ENCODE measurements at places on chromosomes 12 and 14.

GRCh38 chr12:48508987-48509386 is 16.4 kb upstream of the OR8S1 start:
- DNase-seq, result no peak

- no peak for DNase-seq
These were observed 53.6 kb downstream of the LGMN start for GRCh38 chr14:92694807-92695206.

- DNase-seq, result no peak
These were observed 577.6 kb upstream of the MDGA2 start for GRCh38 chr14:48253020-48253419.

GRCh38 chr12:95976416-95976832 is 19.7 kb downstream of the HAL start:
- DNase-seq, result no peak

GRCh38 chr14:22233377-22233776 is 355.6 kb downstream of the DAD1 start:
- no peak for DNase-seq

- no peak for DNase-seq
These were observed 57.0 kb downstream of the TEAD4 start for GRCh38 chr12:3016191-3016590.

GRCh38 chr12:100778967-100779590 is 15.5 kb upstream of the ANO4 start:
- no peak for DNase-seq

- peak; percentile 8 for DNase-seq
These were observed 113.0 kb downstream of the SEC23A start for GRCh38 chr14:38989922-38990546.

- peak; percentile 58 for DNase-seq
These were observed 37.7 kb upstream of the TXNRD1 start for GRCh38 chr12:104177663-104178501.

GRCh38 chr12:51351913-51352532 is 5.5 kb upstream of the CELA1 start:
- DNase-seq, result peak; percentile 51

GRCh38 chr14:36582874-36583241 is 444 bp upstream of the NKX2-8 start:
- no peak for DNase-seq

GRCh38 chr12:11965258-11965910 is 105.4 kb upstream of the BCL2L14 start:
- no peak for DNase-seq

DNA sequence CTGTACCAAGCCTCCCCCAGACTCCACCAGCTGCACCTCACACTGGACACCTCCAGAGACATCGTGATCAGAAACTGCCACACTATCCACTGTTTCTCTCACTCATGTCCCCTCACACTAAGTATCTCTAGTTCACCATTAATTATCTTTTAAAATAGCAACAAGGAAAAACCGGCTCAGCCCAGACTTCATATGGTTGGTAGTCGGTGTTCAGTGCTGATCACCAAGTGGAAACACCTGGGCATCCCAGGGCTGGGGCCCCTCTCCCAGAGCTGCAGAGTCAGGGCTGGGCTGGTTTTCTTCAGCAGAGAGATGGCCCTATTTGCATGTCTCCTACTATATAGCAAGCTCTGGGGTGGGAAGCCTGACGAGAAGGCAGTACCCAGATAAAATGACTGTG is 1140.0 kb downstream of the TMEM121 start:
- DNase-seq, result no peak

- DNase-seq, result no peak
These were observed 13.6 kb upstream of the ACVR1B start for GRCh38 chr12:51937926-51938325.

GRCh38 chr12:131460520-131460919 is 250.4 kb upstream of the SFSWAP start:
- DNase-seq, result no peak

GRCh38 chr14:49774106-49774505 is 6.2 kb downstream of the KLHDC2 start:
- no peak for DNase-seq

DNA sequence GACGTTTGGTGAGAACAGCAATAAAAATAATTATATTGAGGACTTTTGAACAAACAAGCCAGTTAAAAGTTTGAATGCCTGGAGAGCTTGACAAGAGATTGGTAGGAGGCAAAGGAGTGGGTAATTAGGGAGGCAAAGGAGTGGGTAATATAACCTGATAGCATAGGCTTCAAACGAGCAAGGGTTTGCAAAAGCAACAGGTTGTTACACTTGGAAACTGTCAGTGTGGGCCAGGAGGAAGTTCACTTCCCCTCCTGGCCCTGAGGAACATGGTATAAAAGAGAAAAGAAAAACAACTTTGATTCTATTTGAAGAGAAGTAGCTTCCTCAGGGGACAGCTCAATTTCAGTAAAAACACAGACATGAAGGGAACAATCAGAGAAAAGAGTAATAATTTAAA is 121.7 kb downstream of the CCER1 start:
- no peak for DNase-seq

GRCh38 chr12:25051656-25052195 is 102.8 kb upstream of the BCAT1 start:
- peak; percentile 68 for DNase-seq

- no peak for DNase-seq
These were observed 448.1 kb upstream of the DCN start for GRCh38 chr12:91630596-91631293.

DNA sequence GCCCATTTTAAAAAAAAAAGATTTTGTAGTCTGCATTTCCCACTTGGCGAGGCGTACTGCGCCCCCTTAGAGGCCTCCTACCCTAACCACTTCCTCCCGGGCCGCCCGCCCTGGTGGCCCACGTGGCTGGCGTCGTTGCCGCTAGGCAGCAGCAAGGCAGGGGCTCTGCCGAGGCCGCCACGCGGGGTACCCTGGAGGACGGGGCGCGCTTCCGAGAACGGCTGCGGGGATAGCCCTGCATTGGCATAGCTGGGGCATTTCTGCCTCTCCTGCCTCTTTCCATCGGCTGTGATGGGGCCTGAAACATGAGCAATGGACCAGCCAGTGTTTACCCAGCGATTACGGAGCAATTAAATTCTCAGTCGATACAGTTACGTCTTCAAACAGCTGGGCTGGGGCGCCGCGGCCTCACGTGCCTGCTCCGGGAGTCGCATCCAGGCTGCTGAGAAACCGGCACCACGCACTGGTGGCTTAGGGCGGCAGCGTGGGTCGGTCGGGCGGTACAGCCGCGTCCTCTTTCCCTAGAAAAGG is 38.0 kb downstream of the IQSEC3 start:
- peak; percentile 4 for DNase-seq

DNA sequence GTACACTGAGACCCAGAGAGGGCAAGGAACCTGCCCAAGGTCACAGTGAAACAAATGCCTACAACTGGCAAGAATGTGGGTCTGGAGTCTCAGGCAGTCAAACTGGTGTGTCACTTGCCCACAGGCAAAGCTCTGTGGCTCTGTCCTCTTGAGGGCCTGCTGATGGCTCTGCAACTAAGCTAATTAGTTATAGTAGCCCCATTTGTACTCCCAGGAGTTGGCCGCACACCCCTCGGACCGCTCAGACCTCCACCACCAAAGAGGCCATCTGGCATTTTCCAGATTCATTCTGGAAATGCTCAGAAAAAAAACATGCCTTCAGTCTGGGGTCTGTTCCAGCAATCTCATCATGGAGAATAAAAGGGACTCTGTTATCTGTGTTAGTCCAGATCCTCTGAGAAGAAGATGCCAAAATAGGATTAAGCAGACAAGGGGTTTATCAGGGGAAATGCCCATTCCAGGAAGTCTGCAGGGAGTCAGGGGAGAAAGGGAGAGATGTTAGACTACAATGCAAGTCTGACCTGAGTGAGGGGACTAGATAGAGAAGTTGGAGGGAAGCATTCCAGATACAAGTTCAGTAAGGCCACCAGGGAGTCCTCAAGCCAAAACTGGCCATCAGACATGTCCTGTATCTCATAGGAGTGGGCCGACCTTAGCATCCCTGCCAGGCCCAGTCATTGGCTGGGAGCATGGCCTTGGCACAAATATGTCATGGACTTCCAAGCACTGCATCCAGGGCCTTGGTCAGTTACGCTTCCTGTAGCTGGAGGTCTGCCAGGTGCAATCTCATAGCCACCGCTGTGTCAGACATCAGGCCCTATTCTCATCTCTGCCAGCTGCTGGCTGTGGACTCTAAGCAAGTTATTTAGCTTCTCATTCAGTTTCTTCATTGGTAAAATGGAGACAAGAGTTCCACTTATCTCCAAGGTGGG is 15.4 kb upstream of the OAS1 start:
- DNase-seq, result no peak

GRCh38 chr12:26148291-26148690 is 23.5 kb upstream of the BHLHE41 start:
- no peak for DNase-seq

DNA sequence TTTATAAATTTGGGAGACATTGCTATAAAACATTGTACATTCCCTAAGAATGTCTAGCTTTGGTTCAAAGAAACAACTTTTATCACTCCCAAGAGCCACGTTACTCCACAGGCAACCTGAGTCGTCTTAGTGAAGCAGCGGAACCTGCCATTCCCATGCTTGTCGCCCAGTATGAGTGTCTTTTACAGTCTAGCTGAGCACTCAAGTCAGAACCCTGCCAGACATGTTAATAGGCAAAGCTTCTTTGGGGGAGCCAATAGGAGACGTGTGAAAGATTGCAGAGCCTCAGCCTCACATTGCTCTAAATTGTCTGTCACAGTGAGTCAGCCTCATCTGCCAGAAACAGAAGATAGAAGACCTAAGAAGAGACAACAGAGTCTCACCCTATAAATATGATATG is 541.6 kb upstream of the FLRT2 start:
- no peak for DNase-seq

DNA sequence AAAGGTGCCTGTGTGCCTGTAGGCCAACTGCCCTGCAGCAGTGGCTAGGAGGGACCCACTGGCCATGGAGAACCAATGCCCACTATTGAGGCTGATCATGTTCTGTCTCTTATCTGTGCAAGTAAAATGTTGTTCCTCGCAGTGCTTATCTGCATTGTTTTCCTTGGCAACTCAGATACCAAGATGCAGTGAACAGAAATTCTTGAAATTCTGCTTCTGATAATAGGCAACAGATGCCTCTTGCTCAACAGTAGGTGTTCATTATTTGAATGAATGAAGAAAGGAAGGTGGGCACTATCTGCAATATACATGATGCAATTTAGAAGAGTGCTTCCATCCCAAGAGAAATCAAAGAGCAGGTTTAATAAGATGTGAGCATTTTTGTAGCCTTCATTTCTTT is 232.2 kb downstream of the NUAK1 start:
- DNase-seq, result no peak

- no peak for DNase-seq
These were observed 7.9 kb upstream of the PWP1 start for GRCh38 chr12:107677671-107678070.

DNA sequence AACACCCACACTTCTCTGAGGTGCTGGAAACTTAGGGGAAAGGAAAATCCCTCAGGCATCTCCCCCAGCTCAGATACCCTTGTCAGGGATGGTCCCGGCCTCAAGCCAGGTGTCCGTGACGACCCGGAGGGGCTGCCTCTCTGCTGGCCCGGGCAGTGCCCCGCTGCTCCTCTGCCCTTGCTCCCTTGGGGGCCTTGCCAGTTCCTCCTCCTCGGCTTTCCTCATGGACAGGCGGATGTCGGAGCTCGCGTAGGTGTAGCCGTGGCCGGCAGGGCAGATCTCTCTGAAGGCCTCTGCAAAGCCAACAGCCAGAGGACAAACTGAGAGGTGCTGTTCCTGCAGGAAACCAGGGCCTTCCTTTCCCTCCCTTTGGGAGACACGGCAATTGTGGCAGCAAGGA is 34.8 kb downstream of the ISCA2 start:
- no peak for DNase-seq

DNA sequence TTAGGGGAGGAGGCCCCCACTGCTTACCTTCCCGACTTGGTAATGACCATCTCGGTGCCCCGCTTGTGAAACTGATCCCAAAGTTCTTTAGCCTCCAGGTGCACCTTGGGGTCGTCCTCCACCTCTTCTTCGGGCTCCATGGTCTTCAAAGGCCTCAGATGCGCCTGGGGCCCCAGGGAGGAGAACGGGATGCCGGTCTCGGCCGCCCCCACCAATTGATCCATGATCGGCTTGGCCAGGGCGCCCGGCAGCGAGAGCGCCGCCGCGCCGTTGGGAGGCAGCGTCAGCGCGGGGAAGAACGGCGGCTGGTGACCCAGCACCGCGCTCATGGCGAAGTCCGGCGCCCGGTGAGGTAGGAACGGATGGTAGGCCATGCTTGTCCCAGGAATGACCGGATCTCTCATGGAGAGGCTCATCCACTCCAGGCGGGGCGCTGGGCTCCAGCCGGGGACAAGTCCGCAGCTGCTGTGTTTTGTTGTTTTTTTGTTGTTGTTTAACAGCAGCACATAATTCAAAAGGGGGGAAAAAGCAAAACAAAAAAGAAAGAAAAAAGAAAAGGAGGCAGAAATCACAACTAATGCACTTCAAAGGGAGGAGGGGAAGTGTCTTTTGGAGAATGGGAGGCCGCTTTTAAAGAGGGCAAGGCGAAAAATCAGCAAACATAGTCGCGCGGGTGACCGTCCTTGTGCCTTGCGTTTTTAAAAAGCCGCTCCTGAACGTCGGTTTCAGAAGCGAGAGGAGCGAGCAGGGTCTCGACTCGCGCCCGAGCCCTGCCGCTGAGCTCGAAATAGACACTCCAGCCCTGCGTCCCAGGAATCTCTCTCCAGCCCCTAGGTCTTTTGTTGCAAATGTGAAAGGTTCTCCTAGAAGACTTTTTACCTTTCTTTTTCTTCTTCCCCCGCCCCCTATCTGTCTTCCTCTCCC is 928 bp downstream of the TBX3 start:
- no peak for DNase-seq

- no peak for DNase-seq
These were observed 134.7 kb downstream of the NOVA1 start for GRCh38 chr14:26463136-26463535.

DNA sequence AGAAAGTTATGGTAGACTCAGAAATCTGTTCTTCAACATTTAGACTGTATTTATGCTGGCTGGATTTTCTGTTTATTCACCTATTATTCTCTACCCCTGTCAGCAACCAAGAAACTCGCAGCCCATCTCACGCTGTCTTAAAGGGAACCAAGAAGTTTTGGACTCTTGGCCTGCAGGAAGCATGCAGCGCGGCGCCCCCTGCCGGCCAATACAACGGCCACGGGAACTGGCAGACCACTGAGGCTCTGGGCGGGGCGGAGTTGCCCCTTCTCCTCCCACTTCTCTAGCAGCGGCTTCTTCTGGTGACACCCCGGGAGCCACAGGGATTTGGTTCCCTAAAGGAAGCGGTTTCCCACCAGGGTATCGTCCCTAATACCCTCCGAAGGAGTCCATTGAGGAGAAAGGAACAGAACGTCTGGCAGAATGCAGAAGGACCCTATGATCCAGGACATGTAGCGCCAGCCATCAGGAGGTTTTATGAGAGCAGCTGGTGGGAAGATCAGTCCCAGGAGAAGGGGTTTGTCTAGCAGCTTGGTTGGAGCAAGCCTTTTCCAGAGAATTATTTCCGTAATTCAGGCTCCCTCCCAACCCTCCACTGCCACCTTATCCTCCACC is 21.0 kb upstream of the RNASE2 start:
- DNase-seq, result peak; percentile 50

GRCh38 chr12:20220339-20220738 is 148.0 kb upstream of the PDE3A start:
- DNase-seq, result no peak

- DNase-seq, result peak; percentile 76
These were observed 434.6 kb upstream of the RGS6 start for GRCh38 chr14:71497645-71498086.

GRCh38 chr12:52435659-52435999 is 1.5 kb upstream of the KRT75 start:
- DNase-seq, result no peak

GRCh38 chr12:19095756-19096480 is 33.6 kb upstream of the PLEKHA5 start:
- no peak for DNase-seq

GRCh38 chr12:12007001-12007712 is 63.6 kb upstream of the BCL2L14 start:
- peak; percentile 92 for DNase-seq

Data from activated CD4-positive, alpha-beta T cell treated with anti-CD3 and anti-CD28 coated beads, Interleukin-2, Interleukin-6, amounts not matched to agents 100 ng/mL and 50 ng/mL, durations not matched to agents 16 hours and 8 hours (primary cell).